NCI-H187 treated with DMSO at 0.1 percent for 48 hours (cell line): ENCODE measurements at places on chromosomes 12 and 14.

DNA sequence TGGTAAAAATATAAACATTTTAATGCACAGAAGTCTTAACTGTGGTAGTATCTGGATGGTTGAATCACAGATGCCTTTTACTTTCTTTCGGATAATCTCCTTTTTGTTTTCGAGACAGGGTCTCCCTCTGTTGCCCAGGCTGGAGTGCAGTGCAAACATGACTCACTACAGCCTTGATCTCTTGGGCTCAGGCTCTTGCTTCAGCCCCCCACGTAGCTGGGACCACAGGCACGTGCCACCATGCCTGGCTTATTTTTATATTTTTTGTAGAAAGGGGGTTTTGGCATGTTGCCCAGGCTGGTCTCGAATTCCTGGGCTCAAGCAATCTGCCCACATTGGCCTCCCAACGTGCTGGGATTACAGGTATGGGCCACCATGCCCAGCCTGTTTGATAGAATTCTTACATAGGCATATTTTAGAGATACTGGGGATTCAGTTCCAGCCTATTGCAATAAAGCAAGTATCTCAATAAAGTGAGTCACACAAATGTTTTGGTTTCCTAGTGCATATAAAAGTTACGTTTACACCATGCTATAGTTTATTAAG is 99.2 kb downstream of the SNAPC1 start:
- DNase-seq, result no peak

- DNase-seq, result no peak
Observed at GRCh38 chr12:51953089-51953488, 1.6 kb downstream of the ACVR1B start.

DNA sequence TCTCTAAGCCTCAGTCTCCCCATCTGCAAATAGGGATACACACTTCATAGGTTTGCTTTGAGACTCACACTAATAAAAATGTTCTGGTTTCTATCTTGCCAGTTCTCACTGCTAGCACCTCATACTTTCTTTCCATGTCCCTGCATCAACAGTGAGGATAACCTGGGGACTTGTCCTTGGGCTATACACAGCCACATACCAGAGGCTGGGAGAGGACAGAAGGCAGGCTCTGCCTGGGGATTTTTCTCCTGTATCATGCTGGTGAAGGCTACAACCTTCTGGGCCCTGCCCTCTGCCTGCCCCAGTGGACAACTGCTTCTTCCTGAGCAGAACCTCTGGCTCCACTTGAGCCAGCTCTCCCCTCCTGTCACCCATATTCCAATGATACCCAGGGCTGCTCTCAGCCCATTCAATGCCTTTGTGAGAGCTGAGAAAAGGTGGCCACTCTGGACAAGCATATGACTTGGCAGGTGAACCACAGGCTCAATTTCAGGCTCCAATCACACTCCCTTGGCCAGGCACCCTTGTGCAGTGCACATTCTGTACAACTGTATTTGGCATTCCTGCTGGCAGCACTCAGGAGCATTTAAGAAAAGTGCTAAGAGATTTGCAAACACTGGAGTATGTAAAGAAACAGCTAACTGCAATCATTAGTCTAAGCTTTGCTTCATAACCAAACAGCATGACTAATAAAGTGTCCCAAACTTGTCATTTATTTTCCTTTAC is 135.8 kb upstream of the VRK1 start:
- DNase-seq, result no peak

DNA sequence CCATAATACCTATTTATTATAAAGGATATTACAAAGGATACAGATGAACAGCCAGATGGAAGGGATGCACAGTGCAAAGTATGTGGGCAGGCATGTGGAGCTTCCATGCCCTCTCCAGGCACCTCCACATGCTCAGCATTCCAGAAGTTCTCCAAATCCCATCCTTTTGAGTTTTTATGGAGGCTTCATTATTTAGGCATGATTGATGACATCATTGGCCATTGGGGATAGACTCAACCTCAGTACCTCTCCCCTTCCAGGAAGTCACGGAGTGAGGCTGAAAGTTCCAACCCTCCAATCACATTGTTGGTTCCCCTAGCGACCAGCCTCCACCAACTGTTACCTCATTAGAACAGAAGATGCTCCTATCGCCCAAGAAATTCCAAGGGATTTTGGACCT is 156.4 kb downstream of the ATP23 start:
- DNase-seq, result no peak

DNA sequence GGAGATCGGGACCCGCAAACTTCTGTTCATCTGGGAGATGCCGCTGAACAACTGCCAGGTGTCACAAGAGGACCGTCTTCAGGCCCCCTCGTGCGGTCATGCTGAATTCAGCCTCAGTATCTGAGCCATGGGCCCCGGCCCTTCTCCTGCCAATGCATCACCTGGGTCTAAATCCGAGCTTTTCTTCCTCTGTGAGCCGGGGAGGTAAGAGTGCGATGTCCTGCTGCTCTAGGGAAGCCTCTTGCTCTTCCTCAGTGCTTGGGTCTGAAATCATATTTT is 155.8 kb upstream of the FKBP4 start:
- DNase-seq, result no peak

GRCh38 chr12:118979763-118980406 is 1.5 kb upstream of the SRRM4 start:
- peak; percentile 56 for DNase-seq

GRCh38 chr12:45431126-45431525 is 215.2 kb downstream of the ANO6 start:
- DNase-seq, result no peak

DNA sequence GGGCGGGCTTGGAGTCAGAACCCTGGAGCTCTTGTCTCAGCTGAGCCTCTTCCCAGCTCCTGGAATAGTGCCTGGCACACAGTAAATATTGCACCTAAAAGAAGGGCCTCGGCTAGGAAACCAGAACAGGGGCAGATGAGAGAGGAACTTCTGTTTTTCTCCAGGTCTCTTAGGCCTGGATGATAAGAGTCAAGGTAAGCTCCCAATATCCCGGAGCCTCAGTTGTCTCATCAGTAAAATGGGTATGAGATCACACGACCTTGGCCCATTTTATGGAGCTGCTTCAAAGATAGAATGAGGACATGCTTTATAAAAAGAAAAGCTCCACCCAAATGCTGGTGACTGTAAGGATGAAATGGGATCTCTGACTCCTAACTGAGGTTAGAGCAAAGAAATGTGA is 202.2 kb downstream of the TTC7B start:
- DNase-seq, result no peak
